Skeletal muscle cell (primary cell): ENCODE measurements at places on chromosomes 3 and 15.
A peak's percentile ranks its signal among the peaks of the same experiment; 100 is the strongest.

- no peak for DNase-seq
These were observed at the start of gene APH1B for GRCh38 chr15:63277038-63277892. APH1B (plus strand) TSS chr15:63277605; CDS start chr15:63277624, 19 bp downstream.

GRCh38 chr3:150062492-150062891 is 91.8 kb upstream of the PFN2 start:
- peak; percentile 79 for DNase-seq

GRCh38 chr3:53353202-53353601 is 5.9 kb upstream of the DCP1A start:
- no peak for DNase-seq

DNA sequence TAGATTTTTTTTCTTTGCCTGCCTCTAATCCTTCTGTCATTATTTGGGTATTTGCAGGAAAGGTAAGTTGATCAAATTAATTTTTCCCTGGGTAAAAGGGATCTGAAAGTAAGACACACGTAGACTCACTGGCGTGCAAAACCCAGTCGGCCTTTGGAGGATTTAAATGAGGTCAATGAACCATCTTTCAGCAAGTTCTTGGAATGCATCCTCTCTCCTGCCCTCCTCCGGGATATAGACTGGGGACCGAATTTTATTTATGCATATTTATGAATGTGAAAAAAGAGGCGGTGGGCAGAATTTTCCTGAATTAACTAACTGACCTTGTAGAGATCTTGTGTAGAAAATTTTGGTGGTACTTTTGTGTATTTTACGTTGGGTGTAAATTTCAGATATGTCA is 2.2 kb downstream of the CADM2 start:
- DNase-seq = no peak

DNA sequence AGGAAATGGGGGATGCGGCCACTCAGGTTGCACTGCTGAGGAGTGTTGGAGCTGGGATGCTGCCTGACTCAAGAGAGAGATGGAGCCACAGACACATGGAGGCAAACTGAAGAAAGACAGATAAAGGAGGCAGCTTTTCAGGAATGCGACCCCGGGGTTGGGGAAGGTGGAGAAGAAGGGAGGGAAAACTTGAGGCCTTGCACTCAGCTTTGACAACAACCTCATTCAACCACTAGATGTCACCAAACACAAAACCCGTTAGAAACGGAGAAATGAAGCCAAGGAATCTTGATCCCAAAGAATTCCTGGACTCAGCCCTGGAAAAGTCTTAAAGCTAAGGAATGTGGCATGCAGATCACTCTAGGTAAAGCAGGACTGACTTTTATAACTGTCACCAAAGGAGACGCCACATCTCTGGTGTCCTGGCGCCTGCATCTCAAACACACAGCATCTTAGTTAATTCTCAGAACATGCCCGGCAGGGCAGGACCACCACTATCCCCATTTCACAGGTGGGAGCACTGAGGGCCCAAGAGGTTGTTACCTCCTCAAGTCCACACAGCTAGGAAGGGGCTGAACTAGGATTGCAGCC is 59.6 kb upstream of the LMCD1 start:
- DNase-seq = no peak

GRCh38 chr15:90603893-90604292 is 74.2 kb downstream of the CRTC3 start:
- no peak for DNase-seq
